ENCODE measurements at places on chromosomes 7 and 10.

GRCh38 chr10:114427124-114427852 is 23.0 kb upstream of the AFAP1L2 start:
- no peak for DNase-seq

DNA sequence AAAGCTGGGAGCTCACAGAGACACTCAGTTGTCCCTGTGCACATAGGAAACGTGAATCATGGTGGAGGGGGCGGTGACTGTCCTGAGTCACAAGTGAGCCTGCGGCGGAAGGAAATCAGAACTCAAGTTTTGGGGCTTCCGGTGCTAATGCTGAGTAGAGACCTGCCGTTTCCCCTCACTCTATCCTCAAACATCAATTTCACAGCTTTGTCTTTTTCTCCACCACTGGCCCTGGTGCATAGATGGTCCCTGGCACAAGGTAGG is 21.9 kb downstream of the ADCYAP1R1 start:
- no peak for DNase-seq

DNA sequence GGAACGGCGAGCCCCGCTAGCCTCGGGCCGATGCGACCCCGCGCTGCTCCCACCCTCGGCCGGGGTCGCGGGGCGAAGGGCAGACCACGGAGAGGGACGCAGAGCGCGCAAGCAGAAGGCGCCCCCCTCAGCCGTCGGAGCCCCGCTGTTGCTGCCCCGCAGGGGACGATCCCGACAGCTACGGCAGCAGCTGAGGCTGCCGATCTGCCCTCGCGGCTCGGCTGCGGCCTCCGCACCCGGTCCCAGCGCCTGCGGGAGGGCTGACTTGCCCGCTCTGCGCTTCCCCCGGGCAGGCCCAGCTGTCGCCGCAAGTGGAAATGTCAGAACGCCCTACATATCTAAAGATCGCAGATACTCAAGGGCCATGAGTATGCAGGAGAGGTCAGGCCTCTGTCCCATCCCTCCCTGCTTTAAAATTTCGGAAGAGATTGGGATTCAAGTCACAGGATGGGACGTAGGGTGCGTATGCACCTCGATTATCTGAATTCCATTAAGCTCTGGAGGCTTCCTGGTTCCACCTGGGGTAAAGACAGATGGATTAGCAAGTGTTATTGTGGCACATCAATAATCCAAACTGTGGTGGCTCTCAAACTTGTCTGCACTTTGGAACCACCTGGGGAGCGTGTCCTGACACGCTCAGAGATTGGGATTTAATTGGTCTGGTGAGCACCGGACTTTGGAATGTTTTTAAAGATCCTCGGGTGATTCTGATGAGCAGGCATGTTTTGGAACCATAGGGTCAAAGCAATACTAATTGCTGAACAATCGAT is at the start of gene CRPPA:
CRPPA (minus strand) TSS at position 206 of the 770 bp plus-strand sequence. CDS start 216 bp downstream, outside the sequence.
- no peak for DNase-seq

DNA sequence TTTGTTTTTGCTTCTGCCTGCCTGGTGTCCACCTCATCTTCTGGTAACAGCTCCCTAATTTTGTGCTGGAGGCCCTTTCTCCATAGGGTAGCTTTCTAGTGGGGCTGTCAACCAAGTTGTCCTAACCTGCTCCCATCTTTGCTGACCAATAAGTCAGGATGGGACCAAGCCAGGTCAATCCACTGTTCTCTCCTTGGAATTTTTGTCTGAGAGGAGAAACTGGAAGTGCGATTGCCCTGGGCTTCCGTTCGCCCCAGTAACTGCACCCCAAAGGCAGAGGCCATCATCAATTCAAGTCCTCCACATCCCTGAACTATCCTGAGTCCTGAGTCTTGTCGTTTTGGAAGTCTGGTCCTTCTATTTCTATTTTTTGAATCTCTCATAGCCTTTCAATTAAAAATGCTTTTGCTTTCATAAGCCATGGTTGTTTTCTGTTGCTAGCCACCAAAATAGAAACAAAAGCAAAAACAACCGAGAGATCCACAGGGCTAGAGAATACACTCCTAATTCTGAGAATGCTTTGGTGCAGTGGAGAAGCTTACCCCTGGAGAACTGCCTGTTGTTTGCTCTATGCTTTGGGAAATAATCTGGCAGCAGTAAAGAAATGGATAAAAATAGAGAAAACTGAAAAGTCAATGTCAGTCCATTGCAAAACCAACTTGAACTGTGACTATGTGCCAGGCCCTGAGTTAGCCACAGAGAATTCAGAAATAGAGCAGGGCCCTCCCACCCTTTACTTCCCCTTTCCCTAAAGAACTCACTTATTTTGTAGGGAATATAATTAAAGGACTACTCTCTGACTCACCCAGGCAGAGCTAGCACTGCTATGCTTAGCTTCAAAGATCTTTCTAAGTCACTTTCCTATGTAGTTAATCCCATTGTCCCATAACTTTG is 368.1 kb downstream of the CXCL12 start:
- DNase-seq: no peak

DNA sequence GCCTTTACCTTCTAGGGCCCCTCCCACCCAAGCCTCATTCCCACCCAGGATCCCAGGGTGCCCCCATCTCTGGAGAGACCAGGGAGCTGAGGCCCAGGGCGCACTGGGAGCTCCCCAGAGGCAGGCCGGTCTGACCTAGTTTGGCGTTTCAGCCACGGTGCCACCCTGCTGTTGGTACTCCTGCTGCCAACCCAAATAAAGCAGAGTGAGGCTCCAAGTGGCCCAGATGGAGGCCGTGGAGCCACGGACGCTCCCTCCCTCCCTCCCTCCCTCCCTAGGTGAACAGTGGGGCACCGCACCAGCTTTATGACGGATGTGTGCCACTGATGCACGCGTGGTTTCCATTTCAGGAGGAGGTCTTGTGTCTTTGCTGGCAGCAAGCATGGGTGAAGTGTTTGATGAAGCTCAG is 1.8 kb downstream of the INPP5A start:
- no peak for DNase-seq

GRCh38 chr7:26156451-26157420 is 4.7 kb downstream of the NFE2L3 start:
- no peak for DNase-seq

- no peak for DNase-seq
Observed at GRCh38 chr10:118447478-118448270, 105.5 kb upstream of the FAM204A start.

DNA sequence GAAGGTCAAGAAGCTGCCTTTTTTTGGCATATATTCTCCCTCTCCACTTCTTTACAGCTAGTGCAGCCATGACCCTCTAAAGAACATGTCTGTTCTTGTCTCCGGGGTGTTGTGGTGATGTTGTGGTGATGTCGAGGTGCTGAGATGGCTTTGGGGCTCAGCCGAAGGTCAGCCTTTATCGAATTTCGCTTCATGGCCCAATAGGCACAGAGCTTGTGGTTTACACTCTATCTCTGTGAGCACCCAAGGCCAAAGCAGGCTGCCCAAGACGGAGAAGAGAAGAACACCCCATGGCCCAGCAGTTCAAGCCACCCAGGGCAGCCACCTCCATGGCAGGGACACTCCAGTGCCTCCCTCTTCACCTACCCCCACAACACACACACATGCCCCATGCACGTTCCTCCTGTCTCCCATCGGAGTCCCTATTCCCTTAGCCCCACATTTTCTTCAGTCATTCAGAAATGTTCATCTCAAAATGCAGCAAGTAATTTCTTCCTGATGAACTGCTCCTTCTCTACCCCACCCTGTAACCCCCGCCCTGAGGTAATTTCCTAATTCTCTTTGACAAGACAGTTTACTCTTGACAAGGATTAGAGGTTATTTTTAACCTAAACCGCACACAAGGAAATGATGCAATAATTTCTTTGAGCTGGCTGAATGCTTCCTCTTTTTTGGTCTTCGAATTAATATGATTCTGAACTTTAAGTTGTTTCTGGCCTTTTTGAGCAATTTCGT is 18.6 kb upstream of the ADRB1 start:
- DNase-seq: no peak

DNA sequence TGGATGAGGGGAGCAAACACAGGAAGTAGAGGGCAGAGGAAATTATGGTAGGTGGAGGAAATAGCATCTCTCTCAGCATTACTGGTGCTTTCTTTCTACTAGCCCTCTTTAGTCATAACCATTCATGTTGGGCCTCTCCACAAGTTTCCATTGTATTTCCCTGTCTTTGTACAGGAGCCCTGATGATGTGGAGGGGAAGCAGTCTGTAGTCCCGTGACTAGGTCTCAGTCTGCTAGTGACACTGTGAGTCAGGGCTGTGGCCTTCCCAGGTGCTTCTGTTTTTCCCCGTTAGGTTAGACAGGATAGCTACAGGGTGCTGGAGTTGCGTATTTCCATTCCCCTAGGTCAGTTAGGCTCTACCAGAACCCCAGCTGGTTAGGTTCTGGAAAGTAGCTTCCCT is 82.9 kb upstream of the NAMPT start:
- no peak for DNase-seq

Data from GOT3 (cell line).